ENCODE measurements at places on chromosomes 2 and 18.

GRCh38 chr18:26854292-26854881 is 11.1 kb downstream of the AQP4 start:
- DNase-seq: no peak

- no peak for DNase-seq
These were observed 43.2 kb upstream of the GPR75 start for GRCh38 chr2:53903011-53903410.

DNA sequence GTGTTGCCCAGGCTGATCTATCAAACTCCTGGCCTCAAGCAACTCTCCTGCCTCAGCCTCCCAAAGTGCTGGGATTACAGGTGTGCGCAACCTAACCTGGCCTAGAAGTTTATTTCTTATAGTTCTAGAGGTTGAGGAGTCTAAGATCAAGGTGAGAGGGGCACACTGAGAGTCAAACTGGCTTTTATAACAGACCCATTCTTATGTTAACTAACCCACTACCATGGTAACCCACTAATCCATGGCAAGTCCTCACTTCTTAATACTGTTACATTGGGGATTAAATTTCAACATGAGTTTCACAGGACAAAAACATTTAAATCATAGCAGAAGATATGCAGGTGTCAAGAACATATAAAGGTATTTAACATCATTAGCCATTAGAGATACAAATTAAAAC is 50.6 kb downstream of the MDH1 start:
- no peak for DNase-seq

DNA sequence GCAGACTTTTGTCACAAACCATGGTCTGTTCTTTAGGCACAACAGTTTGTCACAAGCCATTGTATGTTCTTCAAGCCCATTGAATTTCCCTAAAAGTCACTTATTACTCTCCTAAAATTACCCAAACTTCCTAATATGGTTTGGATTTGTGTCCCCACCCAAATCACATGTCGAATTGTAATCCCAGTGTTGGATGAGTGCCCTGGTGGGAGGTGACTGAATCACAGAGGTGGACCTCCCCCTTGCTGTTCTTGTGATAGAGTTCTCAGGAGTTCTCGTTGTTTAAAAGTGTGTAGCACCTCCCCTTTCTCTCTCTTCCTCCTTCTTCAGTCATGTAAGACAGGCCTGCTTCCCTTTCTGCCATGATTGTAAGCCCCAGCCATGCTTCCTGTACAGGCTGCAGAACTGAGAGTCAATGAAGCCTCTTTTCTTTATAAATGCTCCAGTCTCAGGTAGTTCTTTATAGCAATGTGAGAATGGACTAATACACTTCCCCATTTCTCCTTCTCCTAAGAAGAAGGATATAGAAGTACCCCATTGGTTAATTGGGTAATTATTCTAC is 11.2 kb upstream of the GYPC start:
- peak; percentile 87 for DNase-seq

- no peak for DNase-seq
These were observed 38.0 kb downstream of the SCTR start for GRCh38 chr2:119486196-119486827.

DNA sequence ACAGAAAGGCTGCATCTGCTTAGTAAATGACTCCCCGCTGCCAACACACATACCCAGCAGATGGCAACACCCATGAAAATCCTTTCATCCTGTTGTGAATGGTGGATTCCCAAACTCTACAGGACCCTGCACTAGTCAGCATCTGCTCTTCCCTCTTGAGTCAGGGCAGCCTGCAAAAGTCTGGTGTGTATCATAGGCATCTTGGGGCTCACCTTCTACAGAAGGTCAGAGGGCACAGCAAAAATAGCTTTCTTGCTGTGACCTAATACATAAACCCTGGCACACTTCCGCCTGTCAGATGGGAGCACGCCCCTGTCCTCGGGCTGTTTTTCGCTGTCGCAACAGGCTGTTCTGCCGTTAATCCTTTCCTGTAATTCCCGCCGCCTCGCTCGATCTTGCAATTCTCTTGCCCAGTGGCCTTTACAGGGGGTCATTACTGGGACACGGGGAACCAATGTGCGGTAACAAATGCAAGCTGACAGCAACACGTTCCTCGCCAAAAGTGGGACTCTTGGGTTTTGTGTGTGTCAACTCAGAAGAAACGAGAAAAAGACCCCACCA is 19.9 kb upstream of the SCYGR1 start:
- peak; percentile 96 for DNase-seq

DNA sequence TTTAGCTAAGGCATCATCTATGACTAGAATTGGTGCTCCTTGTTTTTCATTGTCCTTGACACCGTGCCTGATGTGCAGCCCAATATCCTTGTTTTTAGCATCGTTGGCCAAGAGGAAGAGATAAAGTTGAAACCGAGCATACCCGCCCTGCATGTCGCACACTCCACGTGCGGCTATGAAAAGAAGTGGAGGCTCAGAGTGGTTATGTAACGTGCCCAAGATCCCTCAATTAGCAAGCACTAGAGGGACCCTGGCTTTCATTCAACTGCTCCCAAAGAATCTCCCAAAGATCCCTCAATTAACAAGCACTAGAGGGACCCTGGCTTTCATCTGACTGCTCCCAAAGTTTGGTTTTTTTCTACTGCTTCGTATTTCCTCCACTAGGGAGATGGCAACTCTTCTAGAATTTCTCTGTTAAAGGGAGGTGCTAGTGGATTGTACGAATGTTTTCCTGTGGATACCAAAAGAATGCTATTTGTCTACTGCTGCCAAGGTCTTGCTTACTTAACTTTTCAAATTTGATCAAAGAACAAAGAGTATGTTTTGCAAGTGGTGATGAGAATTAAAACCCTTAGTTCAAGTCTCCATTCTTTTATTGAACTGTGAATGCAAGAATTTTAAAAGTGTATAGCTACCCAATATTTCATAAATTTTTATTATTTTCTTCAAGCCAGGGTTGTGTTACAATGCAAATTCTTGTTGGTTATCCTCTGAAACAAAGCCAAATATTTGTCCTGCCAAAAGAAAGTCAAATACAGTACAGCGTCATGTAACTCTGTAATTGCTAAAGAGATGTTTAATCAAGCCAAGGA is 92.1 kb downstream of the AOX1 start:
- no peak for DNase-seq

- peak; percentile 11 for DNase-seq
These were observed 83.8 kb upstream of the SERTAD2 start for GRCh38 chr2:64737547-64737946.

- DNase-seq: no peak
These were observed 11.4 kb downstream of the SNED1 start for GRCh38 chr2:241009601-241010530.

GRCh38 chr2:46025081-46025480 is 272.1 kb upstream of the EPAS1 start:
- DNase-seq: no peak

Measured in MV-4-11 (cell line).